ENCODE measurements at places on chromosomes 5 and 9.

GRCh38 chr5:150142185-150142958 is 13.3 kb downstream of the PDGFRB start:
- DNase-seq, result no peak

- no peak for DNase-seq
These were observed 80.3 kb downstream of the EPB41L4A start for GRCh38 chr5:112338681-112339337.

DNA sequence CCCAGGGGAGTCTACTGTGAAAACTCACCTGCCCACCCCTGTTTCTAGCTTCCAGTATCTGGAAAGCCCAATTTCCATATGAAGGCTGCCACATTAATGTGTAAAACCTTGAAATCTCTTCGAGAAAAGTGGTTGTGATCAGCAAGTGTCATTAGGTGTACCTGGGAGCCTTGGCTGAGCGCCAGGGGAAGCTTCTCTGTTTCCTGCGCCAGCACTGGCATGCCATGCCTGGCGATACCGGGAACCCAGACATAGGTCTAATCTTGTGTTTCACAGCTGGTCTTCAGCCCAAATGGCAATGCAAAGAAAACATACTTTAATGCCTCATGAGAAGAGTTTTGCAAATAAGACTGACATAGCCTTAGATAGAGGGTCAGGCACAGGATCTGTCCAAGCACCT is 101.6 kb downstream of the TENT4A start:
- DNase-seq, result no peak

DNA sequence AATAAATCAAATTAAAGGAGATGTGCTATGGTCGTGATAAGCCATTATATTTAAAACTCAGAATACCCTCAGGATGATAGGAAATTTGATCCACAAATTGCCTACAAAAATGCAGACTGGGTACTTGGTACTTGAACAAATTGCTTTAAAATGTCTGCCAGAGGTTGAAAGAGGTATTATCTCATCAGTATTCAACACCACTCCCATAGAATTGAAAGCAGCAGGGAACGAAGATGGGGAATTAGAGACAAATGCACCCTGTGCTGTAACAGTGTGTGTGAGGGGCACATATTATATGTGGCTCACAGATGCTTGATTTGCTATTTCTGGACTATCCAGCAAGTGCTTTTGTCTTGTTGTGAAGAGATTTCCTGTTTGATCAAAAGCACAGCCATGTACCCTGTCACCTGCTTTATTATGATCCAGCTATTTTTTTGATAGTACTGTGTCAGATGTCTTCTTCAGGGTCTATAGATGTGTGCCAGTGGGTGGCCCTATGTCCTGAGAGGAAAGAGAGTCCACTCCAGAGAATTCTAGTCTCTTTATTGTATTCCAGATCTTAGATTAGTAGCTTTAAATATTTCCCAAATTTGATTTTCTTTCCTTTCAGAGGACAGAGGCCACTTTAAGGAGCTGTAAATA is 120.1 kb downstream of the XRCC4 start:
- no peak for DNase-seq

DNA sequence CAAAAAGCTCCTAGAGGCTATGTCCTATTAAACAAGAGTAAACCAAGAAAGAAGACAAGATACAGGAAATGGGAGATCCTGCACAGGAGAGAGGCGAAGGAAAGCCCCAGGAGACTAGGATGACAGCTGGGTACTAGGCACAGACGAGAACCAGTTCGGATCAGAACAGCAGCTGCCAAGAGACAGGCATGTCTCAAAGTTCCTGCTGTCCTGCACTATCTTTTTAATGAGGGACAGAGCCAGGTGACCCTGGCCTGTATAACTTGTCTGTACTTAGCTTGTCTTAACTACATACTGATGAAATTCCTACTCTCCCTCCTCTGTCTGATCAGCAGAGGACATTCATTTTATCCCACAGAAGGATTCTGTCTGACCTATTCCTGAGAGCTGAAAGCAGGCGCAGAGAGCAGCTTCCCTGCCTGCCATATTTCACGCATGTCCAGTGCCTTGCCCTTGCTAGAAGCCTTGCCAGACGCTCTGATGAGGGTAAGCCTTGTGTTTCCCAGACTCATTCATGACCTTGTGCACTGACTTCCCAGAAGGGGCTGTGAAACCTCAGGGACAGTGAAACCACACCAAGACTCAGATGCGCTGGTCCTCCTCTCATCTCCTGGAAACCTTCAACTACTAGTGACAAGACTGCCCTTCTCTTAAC is 24.7 kb downstream of the TSC1 start:
- DNase-seq, result no peak

- no peak for DNase-seq
These were observed 25.0 kb upstream of the CCL28 start for GRCh38 chr5:43437062-43437660.
